SJCRH30 (cell line): ENCODE measurements at places on chromosomes 16 and 17. TPM values are rescaled to one million over a fixed set of nuclear protein-coding genes. Genes with fewer than 3 reads are reported as not detected.

GRCh38 chr16:69444873-69445517, 20.6 kb downstream of the CYB5B start:
- no peaks in the 10 kb centered on the region for H3K27me3 ChIP-seq
- H3K4me3 ChIP-seq = no peak overlapping the region
- H3K36me3 ChIP-seq = peaks cover 13% of the 10 kb centered on the region
- no peak for DNase-seq

DNA sequence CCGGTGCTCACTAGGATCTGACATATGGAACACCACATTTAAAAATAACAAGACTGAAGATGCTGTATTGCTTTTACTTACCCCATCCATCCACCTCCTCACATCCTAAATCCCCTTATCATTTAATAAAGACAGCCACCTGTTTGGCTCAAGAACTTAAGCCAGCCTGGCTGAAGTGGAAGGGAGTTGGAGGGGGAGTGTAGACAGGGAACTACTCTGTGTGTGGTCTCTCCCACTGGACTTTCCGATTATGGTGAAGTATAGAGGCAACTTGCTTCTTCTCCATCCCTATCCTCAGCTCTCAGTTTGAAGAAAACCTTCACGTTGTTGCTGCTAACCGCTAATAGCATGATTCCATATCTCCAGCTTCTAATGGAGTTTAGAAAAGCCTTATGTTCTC, 313.4 kb downstream of the CDH11 start:
- H3K4me3 ChIP-seq = no peak overlapping the region
- peaks cover 18% of the 10 kb centered on the region for H3K4me1 ChIP-seq
- no peaks in the 10 kb centered on the region for H3K27me3 ChIP-seq
- DNase-seq = peak; percentile 93
- no peaks in the 10 kb centered on the region for H3K36me3 ChIP-seq

- peaks cover 3% of the 10 kb centered on the region; the same call in 1 of the 2 replicates for H3K4me1 ChIP-seq
- no peak overlapping the region for H3K4me3 ChIP-seq
- no peak for DNase-seq
- no peak overlapping the region for H3K27ac ChIP-seq
- no peaks in the 10 kb centered on the region for H3K36me3 ChIP-seq
Observed at GRCh38 chr16:73149334-73149733, 101.4 kb upstream of the ZFHX3 start.

DNA sequence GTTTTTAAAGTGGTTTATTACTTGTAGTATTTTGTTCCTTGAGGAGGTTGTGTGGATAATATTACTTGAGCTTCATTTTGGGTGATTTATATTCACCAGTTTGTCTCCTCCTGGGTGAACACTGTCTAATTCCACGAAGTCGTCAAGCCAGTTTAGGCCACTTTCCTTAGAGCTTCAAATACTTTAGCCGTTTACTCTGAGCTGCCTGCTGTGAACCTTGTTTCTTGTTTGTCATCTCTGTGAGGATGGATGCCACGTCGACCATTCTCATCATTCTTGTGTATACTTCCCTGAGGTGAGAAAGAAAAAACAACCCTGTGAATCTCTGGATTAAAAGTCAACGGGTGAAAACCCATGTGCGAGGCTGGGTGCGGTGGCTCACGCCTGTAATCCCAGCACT, 9.0 kb downstream of the KRT24 start:
- 0 out of 2 replicates have a peak, but pooled peaks cover 21% of the 10 kb centered on the region for H3K27me3 ChIP-seq
- no peaks in the 10 kb centered on the region for H3K36me3 ChIP-seq
- no peaks in the 10 kb centered on the region for H3K4me1 ChIP-seq
- no peak for DNase-seq
- no peak overlapping the region for H3K4me3 ChIP-seq

The ASPHD1 gene
- 0.06 and 0.35 TPM in 2 replicates for total RNA-seq

The PPP1R27 gene
- not detected in 2 replicates for total RNA-seq
